ENCODE measurements at places on chromosomes 2 and 18.

DNA sequence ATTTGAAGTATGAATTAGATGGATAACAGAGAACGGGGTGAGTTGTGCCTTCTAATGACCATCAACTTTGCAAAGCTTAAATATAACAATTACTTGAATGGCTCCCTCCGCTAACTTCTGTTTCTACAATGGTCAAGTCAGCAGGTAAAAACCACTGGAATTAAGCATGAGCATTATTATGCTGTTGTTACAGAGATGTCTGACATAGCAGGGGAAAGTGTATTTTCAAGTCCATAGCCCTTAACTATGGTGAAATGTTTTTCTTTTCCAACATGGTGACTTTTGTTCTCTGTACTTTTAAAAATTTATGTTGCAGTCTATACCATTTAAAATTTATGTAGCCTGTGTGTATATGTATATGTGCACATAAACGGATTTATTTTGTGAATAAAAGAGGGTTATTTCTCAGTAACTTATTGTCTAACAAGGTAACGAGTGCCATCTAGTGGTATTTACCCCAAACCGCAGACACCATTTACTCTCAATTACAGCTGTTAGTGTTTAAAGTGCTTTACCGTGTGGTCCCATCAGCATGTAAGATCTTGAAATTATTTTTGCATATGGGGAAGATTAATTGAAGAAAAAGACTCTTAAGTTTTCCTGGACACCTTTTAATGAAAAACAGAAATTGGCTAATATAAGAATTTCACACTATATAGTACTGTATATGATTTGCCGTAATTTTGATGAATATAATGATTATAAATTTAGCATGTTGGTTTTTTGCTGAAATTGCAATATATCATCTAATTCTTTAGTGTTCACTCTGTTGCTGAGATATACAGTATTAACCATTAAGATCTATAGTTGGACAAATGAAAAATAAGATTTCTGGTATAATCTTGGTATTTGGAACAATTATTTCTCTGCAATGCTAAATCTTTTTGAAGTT is 78.2 kb downstream of the UBE2E3 start:
- DNase-seq, result peak; percentile 22

DNA sequence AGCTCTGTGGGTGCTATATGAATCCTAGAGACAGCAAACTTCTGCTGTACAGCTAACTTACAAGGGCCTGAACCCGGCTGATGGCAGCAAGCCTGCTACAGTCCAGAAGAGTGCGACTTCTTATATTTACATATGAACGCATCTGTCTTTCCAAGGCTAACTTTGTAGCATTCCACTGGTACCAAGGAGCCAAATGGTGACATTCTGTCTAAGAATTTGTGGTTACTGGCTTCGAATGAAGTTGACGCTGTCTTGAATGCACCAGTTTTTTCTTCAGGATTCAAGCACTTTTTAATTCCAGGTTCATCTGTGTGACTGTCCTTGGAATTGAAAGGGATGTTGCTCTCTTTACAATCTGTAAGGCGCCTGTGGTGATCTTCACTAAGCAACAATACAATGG is 42.4 kb downstream of the THUMPD2 start:
- DNase-seq, result no peak

DNA sequence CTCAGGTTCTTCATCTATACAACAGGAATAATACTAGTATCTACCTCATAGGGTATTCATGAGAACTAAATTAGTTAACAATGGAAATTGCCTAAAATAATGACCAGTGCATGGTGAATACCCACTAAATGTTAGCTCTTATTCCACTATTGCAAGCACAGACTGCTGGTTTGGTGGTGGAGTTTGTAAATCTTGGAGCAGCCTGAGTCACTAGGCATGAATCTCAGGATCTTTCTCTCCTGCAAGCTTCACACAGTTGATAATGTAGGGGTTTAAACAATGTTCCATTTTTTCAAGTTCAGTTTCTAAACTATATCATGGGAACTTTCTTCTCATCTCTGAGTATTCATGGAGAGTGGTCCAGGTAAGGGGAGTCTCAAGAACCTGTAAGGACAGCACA is 84.0 kb downstream of the OSR1 start:
- no peak for DNase-seq

- no peak for DNase-seq
These were observed 33.3 kb downstream of the POLR1A start for GRCh38 chr2:86072271-86072858.

DNA sequence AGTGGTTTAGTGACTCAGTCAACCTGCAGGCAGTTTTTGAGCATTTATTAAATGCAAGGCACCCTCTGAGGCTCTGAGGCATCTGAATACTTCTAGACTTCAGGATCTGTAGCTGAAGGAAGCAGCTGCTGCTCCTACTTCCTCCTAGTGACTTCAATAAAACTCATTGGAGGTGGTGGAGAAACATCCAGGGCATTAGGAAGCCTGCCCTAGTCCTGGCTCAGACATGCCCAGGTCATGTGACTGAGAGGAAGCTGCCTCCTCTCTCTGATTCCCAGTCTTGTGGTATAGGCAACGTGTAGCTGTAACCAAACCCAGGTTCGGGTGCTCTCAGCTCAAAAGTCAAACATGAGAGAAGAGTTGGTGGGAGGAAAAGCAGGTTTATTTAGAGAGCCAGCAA is 287.2 kb upstream of the GYPC start:
- no peak for DNase-seq

DNA sequence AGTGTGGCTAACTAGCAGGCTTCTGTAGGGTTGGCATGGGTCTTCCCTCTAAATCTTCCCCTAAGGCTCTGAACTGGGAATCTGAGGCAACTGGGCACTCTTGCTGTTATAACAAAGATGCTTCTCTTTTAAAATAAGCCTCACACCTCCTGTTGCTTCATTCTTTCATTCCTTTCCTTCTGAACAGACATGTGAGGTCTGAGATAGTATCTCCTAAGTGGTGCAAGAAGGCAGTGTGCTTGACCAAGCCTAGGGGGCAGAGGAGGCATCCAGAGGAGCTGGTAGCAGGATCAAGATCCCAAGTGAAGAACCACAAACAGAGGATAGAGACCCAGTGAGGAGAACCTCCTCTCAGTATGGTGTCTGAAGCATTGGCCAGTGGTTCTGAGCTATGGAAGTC is 90.9 kb downstream of the TTC27 start:
- no peak for DNase-seq

- no peak for DNase-seq
These were observed 90.7 kb downstream of the STK39 start for GRCh38 chr2:168156661-168157060.

DNA sequence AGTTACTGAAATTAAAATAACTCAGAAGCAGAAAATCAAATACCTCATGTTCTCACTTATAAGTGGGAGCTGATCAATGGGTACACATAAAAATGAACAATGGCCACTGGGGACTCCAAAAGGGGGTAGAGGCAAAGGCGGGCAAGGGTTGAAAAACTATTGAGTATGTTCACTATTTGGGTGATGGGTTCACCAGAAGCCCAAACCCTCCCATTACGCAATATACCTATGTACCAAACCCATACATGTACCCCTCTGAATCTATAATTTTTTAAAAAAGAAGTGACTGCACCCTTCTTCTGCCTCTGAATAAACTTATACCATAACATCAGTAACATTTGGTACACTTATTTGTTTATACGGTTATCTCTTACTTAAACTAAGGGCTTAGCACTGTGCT is 119.4 kb downstream of the ZRANB3 start:
- no peak for DNase-seq

GRCh38 chr2:231057590-231057989 is 923 bp downstream of the PSMD1 start:
- no peak for DNase-seq

- DNase-seq, result no peak
These were observed 26.4 kb upstream of the EFHD1 start for GRCh38 chr2:232607011-232607410.

GRCh38 chr2:232486558-232487384 is 863 bp downstream of the ECEL1 start:
- no peak for DNase-seq

- DNase-seq, result no peak
These were observed 80.9 kb upstream of the FOSL2 start for GRCh38 chr2:28311660-28312249.

GRCh38 chr2:43941359-43941758 is 54.4 kb downstream of the LRPPRC start:
- no peak for DNase-seq

DNA sequence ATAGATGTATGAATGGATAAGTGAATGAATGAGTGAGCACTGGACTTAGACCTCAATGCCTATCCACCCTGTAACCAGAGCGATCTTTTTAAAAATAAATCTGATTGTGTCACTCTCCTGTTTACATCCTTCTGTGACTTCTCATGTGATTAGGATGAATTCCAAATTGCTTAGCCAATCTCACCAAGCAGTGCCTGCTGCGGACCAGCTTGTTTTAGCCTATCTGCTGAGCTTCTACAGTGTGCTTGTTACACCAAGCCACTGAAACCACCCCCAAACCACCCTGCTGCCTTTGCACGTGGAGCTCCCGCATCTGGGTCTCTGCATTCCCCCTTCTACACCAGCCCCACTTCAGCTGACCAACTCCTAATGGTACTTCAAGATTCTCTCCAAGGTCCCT is 265.4 kb downstream of the EN1 start:
- DNase-seq, result no peak

DNA sequence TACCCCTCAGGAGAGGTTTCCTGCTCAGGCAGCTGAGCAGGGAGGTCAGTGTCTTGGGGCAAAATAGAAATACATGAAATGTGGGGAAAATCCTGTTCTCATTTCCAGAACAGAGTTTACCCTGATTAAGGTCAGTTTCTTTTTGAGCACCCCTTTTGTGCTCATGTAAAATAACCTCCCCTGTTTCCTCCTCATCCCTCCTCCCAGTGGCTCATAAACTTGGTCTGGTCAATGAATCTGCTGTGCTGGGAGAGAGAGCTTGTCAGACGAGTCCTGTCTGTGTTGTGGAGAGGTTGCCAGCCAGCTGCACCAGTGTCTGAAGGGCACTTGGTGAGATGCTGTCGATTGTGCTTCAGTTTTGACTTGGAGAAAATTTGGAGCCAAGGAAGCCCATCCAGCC is 48.6 kb downstream of the NTSR2 start:
- no peak for DNase-seq

- no peak for DNase-seq
These were observed 8.3 kb downstream of the PXDN start for GRCh38 chr2:1736045-1736444.

- no peak for DNase-seq
These were observed 31.5 kb downstream of the USP34 start for GRCh38 chr2:61439241-61440002.

GRCh38 chr2:191626497-191627151 is 51.3 kb upstream of the NABP1 start:
- DNase-seq, result no peak

DNA sequence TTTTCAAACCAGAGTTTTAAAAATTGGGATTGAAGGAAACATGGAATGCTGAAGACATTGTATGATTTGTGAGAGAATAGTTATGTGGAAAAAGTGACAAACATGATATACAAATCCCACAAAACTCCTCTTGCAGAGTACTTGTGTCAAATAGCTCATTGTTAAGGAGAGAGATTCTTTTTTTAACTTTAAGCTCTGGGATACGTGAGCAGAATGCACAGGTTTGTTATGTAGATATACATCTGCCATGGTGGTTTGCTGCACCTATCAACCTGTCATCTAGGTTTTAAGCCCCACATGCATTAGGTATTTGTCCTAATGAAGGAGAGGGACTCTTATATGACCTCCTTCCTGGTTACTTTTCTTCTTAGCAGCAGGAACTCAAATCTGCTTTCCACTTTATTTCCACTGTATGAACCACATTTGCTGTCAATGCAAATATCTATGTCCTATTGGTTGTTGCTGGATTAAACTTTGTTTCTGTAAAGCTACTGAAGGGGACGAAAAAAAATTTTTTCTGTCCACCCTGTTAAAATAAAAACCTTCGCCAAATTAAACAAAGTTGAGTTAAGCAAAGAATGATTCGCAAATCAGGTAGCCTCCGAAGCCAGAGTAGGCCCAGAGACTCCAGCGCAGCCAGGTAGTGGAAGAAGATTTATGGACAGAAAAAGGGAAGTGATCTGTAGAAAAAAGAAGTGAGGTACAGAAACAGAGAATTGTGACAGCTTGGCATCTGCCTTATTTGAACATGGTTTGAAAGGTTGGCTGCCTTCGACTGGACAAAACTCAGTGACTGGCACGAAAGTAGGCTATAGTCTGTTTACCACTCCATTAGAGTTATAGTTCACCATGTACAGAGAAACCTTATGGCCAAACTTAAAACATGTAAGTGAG is 430.1 kb upstream of the CHST9 start:
- DNase-seq, result no peak

DNA sequence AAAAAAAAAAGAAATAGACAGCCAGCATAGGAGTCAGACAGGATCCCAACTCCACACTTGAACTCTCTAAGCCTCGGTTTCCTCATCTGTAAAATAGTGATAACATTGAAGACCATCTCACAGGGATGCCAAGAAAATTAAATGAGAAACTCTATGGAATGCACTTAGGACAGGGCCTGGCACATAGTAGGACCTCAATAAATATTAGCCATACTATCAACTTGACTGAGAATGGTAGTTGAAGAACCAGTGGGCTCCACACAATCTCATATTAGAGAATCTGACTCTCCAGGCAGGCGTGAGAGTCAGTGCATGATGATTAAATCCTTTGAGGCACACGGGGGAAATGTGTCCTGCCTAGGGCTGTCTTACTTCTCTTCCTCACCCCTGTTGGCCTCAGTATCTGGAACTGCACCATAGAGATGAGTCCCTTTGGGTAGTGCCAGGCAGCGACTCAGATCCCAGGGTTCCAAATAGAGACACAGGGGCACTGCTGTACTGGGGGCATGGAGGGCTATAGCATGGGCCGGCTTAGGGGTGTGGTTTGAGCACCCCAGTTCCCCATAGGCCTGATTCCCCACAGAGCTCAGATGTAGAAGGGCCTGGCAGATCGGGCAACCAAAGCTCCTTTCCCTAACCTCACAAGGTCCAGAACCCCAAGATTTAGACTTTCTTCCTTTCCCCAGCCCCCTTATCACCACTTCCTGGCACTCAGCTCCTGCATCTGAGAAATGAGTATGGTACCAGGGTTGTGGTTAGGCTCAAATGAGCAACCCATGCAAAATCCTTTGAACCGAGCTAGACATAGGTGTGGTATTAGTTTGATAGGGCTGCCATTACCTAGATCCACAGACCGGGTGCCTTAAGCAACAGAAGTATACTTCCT is 51.3 kb upstream of the CAB39 start:
- DNase-seq, result no peak

DNA sequence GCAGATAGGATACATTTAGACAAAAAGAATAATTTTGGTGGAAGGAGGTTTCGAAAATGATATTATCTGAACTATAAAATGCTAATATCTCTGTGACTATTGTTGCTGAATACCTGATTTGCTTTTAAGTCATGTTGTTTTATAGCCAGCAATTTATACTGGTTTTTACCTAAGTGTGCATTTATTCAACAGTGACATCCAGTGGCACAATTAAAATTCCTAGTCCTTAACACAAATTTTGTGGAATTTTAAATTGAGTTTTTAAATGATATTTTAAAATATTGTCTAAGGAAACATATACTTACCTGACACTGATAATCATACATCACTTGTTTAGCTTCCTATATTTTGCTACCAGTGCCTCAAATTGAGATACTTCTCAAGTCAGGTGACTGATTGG is 144.8 kb downstream of the ARHGAP28 start:
- DNase-seq, result no peak

DNA sequence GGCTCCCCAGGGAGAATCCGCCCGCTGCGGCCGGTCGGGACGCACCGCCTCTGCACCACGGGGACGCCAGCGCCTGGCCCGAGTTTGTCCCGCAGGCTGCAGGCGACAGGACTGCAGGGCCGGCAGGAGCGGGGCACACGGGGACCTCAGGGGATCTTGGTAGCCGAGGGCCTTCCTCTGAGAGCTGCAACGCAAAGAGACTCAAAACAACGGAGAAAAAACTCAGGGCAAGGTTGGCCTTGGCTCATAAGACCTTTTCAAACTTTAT is 79.7 kb downstream of the ARHGEF4 start:
- DNase-seq, result no peak
